NCI-H2029 treated with DMSO at 0.1 percent for 48 hours (cell line): ENCODE measurements at places on chromosomes 2 and 18.

DNA sequence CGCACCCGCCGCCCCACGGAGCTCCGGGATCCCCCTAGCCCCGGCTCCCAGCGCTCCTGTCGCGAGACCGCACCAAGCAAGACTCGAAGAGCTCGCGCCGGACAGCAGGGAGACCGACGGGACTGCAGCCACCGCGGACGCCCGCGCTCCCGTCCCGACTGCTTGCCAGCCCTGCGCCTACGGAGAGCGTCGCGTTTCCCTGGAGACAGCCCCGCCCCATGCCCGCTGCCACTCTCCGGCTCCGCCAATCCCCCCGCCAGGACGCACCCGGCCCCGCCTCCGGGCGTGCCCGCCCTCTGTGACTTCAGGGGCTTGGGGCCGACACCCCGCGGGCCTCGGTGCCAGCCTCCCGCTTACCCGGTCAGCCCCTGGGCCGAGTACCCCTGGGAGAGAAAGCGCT is at the start of gene ANKMY1:
TSS of gene ANKMY1 (minus strand) at position 181 of the 400 bp plus-strand sequence. CDS start 653 bp downstream, outside the sequence.
- no peak for DNase-seq

- no peak for DNase-seq
Observed at GRCh38 chr2:15711126-15711860, 119.6 kb downstream of the DDX1 start.

DNA sequence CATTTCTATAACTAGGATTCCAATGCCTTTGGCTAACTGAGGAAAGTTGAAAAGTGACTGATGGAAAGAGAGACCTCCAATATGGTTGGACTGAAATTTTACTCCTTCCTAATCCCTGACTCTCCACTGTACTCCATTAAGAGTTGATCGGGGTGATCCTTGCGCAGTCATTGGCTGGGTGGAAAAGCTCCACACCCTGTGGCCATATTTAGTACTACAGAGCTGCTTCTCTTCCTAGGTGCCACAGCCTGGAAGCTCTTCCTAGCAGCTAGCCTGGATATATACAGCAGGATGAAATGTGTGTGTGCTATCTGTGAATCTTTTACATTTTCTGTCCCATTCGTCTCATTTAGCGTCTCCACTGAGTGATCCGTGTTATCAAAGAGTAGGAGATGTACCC is 71.2 kb downstream of the MEP1B start:
- no peak for DNase-seq

DNA sequence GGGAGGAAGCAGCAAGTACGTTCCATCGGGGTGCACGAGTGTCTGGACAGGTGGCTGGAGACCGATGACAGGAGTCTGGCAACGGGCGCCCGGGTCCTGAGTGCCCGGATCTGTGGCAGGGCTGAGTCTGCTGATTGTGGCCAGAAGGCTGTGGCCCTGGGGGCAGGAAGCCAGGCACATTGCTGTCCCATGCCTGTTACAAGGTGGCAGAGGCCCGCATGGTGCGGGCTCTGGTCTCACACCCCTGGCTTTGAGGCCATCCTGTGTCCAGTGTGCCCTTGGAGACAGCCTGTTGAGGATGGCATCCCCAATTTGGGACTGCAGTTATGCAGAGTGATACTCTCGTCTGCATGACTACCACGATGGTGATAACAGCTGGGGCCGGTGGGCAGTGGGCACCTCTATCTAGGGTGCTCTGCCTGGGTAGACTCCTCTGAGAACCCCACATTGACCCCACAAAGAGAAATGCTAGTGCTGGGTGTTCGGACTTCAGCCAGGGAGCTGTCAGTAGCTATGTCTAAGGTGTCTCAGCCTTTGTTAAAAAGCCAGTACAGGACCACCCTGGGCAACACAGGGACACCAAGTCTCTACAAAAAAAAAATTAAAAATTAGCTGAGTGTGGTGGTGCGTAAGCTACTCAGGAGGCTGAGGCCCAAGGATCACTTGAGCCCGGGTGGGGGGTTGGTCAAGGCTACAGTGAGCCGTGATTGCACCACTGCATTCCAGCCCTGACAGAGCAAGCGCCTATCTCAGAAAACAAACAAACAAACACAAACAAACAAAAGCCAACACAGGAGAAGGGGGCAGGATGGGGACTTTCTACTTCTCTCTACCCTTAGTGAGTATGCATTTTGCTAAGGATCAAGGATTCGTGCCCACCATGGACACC is 88.3 kb downstream of the RHOB start:
- no peak for DNase-seq

DNA sequence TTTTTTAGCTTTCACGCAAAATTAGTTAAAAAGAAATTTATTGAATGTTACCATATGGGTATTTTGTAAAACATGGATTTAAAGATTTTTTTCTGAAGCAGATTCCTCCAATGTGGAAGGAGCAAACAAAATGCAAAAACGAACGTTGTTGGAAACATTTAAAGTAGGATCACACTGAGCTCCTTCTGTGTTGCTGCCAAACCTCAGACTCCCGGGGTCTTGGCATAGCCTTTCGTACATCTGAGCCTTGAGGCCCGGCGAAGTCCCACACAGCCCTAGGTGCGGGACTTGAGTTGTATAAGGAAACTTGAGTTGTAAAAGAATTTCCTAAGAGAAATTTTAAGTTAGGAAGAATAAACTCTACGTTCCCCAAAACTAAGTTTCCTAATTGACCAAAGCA is 52.0 kb upstream of the CD226 start:
- DNase-seq = no peak

- no peak for DNase-seq
Observed at GRCh38 chr2:130355172-130355577, 681 bp upstream of the PTPN18 start.

DNA sequence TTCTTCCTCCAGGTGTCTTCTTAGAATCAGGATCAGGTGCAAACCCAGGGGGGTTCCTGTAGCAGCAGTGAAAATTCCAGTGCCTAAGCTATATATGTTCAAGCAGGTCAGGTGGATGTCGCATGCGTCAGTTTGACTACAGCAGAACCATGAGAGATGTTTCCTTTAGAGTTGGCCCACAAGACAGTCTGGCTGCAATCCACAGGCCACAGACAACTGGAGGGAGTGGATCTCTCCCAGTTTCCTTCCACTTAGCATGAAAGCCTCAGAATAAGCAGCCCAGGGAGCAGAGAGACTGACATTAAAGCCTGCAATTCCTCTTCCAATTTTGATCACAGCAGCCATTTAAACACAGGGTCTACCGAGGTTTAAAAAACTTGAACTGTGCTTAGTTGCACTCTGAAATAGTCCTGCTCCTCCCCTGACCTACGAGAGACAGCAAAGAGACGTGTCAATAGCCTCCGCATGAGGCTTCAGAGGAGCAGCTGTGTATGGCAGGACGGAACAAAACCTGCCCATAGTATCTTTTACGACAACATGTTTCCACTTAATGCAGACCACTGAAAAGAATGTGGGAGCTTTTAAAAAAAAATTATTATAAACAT is 988 bp upstream of the KCNE4 start:
- DNase-seq = no peak

GRCh38 chr18:13464432-13465123 is 246.0 kb downstream of the LDLRAD4 start:
- no peak for DNase-seq

- DNase-seq = no peak
Observed at GRCh38 chr2:184904991-184905390, 306.7 kb downstream of the ZNF804A start.

DNA sequence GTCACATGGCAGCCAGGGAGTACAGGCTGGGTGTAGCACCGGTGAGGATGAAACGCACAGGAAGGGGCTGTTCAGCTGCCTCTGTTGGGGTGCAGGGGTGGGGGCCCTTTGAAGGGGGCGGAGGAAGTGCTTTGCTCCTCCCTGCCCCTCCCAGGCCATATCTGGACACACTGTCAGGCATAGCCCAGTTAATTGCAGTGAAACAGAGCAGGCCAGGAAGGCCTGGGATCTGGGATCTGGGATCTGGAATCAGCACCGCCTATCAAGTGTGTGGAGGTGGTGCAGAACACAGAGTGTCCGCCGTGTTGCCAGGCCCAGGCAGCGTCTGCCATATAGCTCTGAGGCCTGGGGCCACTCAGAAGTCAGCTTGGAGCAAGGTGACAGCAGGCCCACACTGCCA is 119.3 kb upstream of the MSH2 start:
- no peak for DNase-seq

DNA sequence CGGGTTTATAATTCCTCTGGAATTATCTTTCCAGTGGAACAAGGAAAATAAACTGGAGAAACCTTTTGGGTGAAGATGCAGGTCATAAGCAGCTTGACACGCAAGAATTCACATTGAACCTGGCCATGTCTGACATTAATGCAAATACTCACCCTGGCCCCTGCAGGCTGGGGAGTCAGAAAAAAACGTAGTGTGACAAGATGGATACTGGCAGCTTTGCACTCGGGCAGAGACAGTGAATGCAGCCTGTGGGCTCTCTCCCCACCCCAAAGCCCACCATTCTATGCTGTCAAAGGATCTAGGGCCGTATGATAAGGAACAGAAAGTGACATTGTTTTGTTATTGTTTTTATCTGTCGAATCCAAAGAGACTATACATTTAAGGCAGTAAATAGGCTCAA is 223.1 kb downstream of the RBM43 start:
- no peak for DNase-seq

DNA sequence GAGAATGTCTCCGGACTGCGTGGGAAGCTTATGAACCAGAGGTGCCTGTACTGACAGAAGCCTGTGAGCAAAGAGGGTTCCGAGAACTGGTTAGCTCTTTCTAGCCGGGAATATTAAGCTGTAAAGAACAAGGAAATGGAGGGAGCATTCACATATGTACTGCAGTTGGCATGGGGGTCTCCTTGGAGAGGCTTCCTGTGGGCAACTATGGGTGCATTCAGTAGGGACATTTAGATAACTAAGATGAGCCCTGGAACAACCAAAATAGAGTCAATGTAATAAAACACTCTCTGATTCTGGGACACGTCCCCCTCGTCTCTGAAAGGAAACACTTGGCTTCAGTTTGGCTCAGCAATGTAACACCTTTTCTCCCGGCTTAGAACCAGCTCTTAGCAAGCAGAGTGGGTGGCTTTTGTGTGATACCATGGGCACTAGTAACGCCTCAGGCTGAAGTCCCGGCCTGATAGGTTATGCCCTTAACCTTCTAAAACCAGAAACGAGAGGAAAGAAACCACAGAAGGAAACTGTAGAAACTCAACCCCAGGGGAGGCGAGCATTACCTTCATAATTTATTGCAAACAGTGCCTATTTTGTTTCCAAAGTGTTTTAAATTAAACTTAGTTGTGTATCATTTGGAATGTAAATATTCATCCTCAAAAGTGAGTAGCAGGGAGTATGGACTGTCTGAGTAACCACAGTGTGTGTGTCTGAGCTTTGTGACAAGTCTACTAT is 48.8 kb upstream of the LPIN2 start:
- no peak for DNase-seq

- no peak for DNase-seq
Observed at GRCh38 chr18:45793264-45793965, 32.1 kb upstream of the SIGLEC15 start.

- DNase-seq = peak; percentile 36
Observed at GRCh38 chr2:207530160-207531031, 634 bp downstream of the CREB1 start.

DNA sequence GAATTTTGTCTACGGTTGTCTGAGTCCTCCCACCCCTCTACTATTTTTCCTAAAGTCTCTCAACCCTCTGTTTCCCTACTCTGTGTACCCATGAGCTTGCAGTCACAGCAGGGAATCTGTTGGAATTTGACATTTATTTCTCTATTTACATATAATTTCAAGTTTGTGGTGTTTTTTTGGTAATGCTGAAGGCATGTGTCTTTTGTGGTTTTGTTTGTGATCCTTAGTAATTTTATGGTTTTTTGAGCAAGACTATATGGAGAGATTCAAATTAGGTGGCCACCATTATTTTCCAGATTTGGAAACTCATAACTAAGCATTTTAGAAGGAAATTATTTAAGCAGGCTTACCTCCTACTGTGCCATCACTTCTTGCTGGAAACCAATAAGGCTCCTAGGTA is 27.2 kb upstream of the FBLN7 start:
- no peak for DNase-seq

- no peak for DNase-seq
Observed at GRCh38 chr2:42297322-42297936, 63.6 kb downstream of the COX7A2L start.

DNA sequence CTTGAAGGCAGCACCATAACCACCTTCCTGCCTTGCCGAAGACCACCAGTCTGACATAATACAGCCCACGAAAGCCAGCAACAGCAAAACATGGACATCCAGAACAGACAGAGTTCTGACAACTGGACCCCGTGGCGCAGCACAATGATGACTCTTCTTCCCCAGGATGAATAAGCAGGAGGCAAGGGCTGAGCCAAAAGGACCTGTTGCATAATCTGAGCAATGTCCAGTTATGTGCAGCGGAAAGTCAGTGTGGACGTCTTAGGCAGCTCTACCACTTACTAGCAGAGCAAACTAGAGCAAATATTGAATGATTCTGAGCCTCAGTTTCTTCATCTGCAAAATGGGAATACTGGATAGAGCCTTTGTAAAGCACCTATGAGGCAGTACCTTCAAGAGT is 225.1 kb downstream of the ZBTB7C start:
- no peak for DNase-seq

- no peak for DNase-seq
Observed at GRCh38 chr18:39299152-39299551, 1733.6 kb upstream of the CELF4 start.

DNA sequence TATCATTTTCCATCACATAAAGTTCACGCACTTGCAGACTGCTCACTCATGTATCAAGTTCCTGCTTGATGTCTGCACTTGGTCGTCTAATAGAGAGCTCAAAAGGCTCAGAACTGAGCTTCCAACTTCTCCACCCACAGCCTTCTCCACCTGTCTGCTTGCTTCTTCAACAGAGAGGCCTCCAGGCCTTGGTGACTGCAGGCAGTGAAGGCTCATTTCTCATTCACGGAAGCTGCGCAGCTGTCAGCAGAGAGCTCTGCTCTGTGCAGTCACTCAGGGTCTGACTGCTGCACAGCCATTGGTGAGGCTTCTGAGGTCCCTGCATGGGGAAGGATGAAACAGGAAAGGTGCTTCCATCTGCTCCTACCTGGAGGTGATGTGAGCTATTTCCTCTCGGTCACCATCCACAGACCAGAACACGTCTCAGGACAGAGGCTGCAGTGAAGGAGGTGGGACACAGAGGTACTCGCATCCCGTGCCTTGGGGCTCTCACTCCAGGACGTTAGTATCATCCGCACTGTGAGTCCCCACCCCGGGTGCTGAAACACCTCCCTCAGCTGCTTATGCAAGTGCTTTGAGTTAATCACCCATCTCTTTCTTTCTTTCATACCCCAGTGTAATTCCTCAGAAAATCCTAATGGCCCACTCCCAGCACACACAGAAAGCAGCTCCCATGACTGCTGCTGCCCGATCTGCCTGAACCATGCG is 126.2 kb downstream of the TMEM18 start:
- no peak for DNase-seq

GRCh38 chr2:8623958-8624591 is 57.8 kb upstream of the ID2 start:
- DNase-seq = no peak

- peak; percentile 60 for DNase-seq
Observed at GRCh38 chr2:214481204-214481603, 70.3 kb downstream of the VWC2L start.
